ENCODE measurements at places on chromosomes 4 and X.

GRCh38 chr4:127165971-127166370 lies 466.8 kb upstream of the INTU start:
- no peak for DNase-seq
- H3K4me3 ChIP-seq, result no peak overlapping the region
- no peaks in the 10 kb centered on the region for H3K4me1 ChIP-seq

GRCh38 chr4:848803-849477 lies 23.0 kb upstream of the CPLX1 start:
- no peak overlapping the region for H3K27ac ChIP-seq
- no peaks in the 10 kb centered on the region for H3K36me3 ChIP-seq
- no peak overlapping the region for H3K4me3 ChIP-seq
- no peak for DNase-seq
- H3K4me1 ChIP-seq, result no peaks in the 10 kb centered on the region
- no peaks in the 10 kb centered on the region for H3K27me3 ChIP-seq

DNA sequence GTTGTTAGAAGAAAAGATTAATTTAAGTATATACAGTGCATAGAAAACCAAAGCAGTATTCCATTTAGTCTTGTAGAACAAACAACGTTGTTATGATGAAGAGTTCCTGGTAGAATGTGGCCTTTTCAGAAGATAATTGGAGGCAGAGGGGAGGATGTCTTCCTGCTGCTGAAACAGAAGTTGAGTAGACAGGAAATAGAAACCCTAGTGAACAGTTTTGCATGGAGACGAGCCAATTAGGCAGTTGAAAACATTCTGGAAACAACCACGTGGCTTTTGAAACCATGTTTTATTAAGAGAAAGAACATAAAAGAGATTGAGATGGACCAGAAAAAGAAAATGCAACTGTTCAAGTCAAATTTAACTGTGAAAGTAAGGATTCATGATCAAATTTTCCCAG lies 325.2 kb downstream of the CAMK2D start:
- no peaks in the 10 kb centered on the region for H3K4me1 ChIP-seq
- H3K36me3 ChIP-seq, result no peaks in the 10 kb centered on the region
- DNase-seq, result no peak
- peak overlapping the region; percentile 64 for H3K27ac ChIP-seq
- no peak overlapping the region for H3K4me3 ChIP-seq

GRCh38 chr4:93469560-93469959 lies 359.0 kb upstream of the ATOH1 start:
- no peak overlapping the region for H3K27ac ChIP-seq
- H3K27me3 ChIP-seq, result no peaks in the 10 kb centered on the region
- H3K4me1 ChIP-seq, result no peaks in the 10 kb centered on the region
- no peak for DNase-seq

GRCh38 chr4:71251261-71251660 lies 87.6 kb upstream of the SLC4A4 start:
- H3K27me3 ChIP-seq, result no peaks in the 10 kb centered on the region
- no peaks in the 10 kb centered on the region for H3K36me3 ChIP-seq
- H3K4me1 ChIP-seq, result no peaks in the 10 kb centered on the region
- DNase-seq, result no peak
- no peak overlapping the region for H3K4me3 ChIP-seq

Data from uterus (tissue), 4 donors.